Cardiac septum (tissue), 1 donor: ENCODE measurements at places on chromosomes 3 and 15. TPM values are rescaled to one million over a fixed set of nuclear protein-coding genes. Genes with fewer than 3 reads are reported as not detected.
A peak's percentile ranks its signal among the peaks of the same experiment; 100 is the strongest.

The POLQ gene
- 0.97 TPM for total RNA-seq

The TERC gene
- total RNA-seq = 0.86 TPM

The PLD1 gene
- total RNA-seq = 56.5 TPM

The GUCA1C gene
- total RNA-seq = 0.81 TPM

DNA sequence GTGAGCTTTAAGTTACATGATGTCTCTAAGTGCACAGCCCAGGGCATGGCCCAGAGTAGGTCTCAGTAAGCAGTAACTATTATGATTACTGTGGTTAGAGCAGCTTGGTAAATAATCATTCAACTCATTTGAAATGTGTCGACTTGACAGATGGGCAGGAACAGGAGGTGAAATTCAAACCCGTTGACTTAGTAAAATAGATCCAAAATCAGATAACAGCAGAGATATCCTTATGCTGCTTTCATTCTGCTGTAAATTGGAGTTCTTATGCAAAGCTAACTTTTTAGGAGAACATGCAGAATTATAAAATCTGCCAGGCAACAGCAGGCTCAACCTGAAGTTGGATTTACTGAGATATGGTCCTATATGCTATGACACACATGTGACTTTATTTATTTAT is 118.7 kb upstream of the KLHL25 start:
- no peak for DNase-seq

GRCh38 chr15:75232826-75233503 is 25.2 kb upstream of the GOLGA6C start:
- peak; percentile 54 for DNase-seq

DNA sequence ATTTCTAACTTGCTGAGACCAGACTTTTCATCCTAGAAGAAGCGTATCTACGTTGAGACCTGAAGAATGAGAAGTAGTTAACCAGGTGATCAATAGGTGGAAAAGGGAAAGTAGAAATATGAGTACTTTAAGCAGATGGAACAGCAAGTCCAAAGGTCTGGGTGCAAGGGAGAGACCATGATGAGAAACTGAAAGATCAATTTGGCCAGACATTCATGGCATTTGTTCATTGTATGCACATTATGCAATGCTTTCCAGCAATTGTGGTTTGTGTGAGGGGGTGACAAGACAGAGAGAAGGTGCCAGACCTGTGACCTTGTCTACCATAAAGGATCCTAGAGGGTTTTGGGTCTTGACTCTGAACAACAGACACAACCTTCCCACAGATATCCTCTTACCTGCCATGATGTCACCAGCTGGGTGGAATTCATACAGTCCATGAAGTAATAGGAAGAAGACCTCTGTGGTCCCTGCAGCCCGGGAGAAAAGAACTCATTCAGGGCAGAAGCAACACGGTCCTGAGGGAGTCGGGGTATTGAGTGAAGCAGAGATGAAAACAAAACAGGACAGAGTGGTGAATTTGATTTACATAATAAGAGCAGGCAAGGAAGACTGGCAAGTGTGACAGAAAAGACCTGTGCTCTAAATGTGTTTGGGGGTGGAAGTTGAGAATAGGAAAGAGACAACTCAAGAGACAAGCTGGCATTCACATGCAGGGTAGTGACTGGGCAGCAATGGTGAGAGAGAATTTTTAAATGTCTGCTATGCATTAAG is 63.4 kb upstream of the PSMD6 start:
- no peak for DNase-seq

DNA sequence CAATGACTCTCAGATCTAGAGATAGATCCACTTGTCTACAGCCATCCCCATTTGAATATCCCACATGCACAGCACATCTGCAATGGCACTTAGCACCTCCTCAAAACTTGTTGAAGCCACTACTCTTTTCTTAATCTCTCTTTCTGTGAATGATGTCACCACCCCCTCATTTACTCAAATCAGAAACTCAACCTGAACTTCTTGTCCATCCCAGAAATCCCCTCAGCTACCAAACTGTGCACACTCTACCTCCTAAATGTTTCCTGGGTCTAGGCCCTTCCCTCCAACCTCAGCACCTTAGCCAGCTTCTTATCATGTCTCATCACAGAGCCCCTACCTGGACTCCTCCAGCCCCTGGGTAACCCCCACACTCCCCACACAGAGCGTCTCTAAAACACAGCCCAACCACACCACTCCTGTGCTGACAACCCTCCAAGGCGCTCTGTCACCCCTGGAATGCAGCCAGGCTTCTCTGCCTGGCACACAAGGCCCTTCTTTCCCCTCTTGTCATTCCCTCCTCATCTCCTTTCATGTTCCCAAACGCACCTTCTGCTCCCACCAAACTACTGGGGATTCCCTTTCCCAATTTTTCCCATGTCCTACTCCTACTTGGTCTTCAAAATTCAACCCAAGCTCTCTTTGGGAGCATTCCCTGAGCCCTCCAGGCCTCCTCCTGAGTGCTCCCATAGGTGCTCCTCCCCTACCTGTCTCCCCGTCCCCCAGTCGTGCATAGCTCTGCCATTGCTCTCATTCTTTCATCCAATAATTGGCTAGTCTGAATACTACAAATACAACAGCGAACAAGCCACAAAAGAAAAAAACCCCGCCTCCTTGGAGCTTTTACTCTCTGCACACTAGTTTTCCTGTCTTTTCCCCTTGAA is 39.8 kb upstream of the ZBTB38 start:
- no peak for DNase-seq

- no peak for DNase-seq
Measured at GRCh38 chr15:79025201-79025600, 65.4 kb downstream of the RASGRF1 start.
